ENCODE measurements at places on chromosomes 4 and X.

GRCh38 chr4:93187892-93188291 lies 640.7 kb upstream of the ATOH1 start:
- DNase-seq = no peak

GRCh38 chrX:130418066-130418465 lies 16.3 kb downstream of the RBMX2 start:
- no peak for DNase-seq

DNA sequence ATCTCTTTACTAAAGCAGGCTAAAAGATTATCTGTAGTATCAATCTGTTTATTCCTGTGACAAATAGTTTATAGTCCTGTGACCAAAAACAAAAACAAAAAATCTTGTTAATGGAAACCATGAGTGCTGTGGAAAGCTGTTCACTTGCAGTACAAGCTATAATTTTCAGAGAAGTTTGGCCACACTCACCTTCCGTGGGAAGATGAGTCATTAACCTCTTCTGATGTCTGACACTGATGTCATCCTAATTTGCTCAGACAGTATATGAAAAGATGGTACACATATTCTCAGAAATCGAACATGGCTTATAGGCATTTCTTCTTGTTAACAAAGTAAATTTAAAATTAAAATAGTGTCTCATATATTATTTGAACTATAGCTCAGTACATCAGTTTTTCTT lies 19.9 kb upstream of the ENPP6 start:
- no peak for DNase-seq

DNA sequence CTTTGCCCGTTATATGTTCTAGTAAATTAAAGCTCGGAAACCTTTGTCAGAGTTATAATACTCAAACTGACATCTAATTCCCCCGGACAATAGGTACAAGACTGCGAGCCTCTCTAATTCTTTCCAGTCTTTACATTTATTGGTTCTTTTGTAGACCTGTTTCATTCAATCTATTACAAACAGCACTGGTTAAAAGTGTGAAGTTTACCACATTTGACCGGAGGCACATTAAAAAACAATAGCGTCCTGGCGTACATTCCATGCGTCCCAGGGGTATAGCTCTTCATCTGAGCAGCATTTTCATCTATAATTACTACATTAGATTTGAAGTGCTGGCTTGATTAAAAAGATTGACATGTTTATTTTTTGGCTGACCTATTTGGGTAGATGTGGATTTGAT lies 49.9 kb upstream of the TENM3 start:
- no peak for DNase-seq

- no peak for DNase-seq
Measured at GRCh38 chr4:112897543-112897942, 151.9 kb upstream of the ANK2 start.

DNA sequence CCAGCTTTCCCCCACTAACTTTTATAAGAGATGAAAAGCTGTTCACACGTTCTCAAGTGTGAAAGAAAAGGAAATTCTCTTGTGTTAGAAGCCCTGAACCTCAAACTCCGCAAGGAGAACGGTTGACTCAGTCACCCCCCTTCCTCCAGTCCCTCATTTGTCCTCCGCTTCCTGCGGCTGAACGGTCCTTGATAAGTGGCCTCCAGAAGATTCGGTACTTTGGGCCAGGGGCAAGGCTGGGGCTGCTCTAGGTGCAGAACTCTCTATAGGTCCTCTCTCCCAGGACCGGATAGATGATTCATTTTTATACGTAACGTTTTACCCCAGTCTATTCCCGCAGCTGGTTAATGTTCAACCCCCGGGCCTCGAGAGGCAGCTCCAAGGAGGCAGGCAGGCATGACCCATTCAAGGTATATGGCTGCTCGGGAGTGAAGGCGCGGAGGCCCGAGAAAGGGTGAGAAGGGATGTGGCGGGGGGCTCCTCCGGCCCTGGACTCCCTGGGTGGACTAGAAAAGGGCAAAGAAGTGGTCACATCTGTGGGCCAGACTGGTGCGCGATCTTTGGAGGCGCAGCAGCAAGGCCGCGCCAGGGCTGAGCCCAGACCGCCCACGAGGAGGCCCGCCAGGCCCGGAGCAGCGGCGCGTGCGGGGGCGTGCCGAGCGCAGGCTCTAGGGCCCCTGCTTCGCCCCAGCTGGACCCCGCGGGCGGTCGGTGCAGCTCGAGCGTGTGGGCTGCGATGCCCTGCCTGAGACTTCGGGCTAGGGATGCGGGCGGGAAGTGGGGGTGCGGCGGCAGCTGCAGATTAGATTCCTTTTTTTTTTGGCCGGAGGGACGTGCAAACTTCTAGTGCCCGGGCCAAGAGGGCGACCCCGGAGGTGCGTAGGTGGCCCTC lies 11.7 kb downstream of the PITX2 start:
- no peak for DNase-seq

- DNase-seq = peak; percentile 80
Measured at GRCh38 chr4:148443512-148444295, 1.5 kb upstream of the NR3C2 start.

- no peak for DNase-seq
Measured at GRCh38 chr4:121898150-121898549, 27.9 kb upstream of the BBS7 start.

DNA sequence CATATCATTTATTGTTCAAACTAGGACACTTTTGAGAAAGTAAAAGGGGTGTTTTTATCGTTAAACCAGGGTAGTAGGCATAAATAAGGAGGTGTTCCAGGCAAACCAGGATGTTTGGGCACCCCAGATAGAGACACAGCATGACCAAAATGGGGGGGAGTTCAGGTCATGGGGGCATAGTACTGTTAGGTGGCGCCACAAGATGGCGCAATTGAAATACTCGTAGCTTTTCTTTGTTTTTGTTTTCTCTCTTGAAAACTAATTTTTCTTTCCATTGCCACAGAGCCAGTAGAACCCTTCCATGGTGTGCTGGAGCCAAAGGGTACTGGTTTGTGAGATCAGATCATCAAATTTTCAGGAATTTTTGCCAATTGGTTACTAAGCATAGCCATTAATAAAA lies 283.4 kb downstream of the BCOR start:
- no peak for DNase-seq

DNA sequence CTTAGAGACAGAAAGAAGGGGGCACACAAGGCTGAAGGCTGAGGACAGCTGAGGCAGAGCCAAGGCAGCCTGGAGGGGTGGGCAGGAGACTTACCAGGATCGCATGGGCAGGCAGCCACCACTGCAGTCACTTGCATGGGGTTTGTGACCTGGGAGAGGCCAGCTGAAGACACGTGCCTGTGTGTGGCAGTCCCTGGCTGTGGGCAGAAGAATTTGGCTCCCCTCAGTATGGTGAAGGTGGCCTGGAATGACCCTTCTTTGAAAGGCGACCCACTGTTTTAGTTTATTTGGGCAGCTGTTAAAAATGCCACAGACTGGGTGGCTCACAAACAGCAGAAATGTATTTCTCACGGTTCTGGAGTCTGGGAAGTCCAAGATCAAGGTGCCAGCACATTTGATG lies 22.1 kb upstream of the SLC34A2 start:
- no peak for DNase-seq

- no peak for DNase-seq
Measured at GRCh38 chrX:8627796-8628195, 104.1 kb downstream of the ANOS1 start.

DNA sequence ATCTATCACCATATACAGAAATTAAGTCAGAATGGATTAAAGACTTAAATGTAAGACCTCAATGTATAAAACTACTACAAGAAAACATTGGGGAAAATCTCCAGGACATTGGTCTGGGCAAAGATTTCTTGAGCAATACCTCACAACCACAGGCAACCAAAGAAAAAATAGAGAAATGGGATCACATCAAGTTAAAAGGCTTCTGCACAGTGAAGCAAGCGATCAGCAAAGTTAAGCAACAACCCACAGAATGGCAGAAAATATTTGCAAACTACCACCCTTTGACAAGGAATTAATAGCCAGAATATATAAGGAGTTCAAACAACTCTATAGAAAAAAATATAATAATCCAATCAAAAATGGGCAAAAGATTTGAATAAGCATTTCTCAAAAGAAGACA lies 236.9 kb upstream of the EMCN start:
- DNase-seq = no peak

- DNase-seq = no peak
Measured at GRCh38 chr4:119506806-119507205, 121.8 kb downstream of the PDE5A start.

GRCh38 chr4:84362896-84363655 lies 136.0 kb downstream of the NKX6-1 start:
- DNase-seq = no peak

- no peak for DNase-seq
Measured at GRCh38 chr4:81447566-81448229, 24.0 kb downstream of the RASGEF1B start.

- DNase-seq = no peak
Measured at GRCh38 chr4:13515268-13515667, 29.0 kb downstream of the NKX3-2 start.

DNA sequence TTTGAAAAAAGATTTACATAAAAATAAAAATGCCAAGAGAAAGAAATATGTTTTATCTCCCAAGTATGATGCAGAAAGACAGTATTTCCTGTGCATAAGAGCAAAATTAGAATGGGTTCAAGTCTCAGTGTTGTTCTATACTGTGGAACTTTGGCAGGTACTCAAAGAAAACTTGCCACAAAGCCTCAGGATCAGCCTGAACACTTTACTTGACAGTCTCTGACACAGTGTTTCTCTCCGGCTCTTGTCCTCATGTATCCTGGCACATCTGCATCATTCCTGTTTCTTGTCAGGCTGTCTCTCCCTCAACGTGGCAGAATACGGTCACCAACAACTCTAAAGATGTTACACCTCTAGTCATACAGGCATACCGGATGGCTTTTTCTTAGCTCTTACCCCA lies 273.7 kb downstream of the ARHGAP24 start:
- no peak for DNase-seq

DNA sequence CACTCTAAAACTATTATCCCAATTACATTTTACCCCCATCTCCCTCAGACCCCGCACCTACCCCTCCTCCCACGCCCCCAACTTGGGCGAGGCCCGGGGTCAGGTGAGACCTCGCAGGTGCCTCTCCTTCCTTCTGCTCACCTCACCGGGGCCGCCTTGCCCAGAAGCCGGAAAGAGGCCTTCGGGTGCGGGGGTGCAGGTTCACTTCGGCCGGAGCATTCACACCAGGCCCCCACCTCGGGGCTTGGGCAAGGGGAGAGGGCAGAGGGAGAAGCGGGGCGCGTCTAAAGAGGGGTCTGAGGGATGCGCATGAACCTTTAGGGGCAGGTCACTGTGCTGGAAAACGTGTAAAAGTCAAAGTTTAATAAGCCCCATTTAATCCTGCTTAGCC lies 427 bp downstream of the ZNF182 start:
- DNase-seq = no peak

DNA sequence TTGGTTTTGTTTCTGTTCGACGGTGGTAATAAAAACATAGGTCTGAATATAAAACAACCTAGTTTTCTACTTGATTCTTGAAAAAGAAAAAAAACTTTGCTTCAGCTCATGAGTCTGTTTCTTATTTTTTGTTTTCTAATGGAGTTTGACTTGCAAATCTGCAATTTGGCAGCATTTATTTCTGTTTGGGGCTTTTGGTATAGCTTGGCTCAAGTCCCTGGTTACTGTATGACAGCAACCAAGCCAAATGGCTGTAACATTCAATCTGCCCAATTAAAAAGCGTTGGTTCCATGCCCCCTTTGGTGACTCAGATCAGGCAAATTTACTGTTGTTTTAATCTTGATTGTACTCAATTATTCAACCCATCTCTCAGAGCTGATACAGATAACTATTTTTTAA lies 263.4 kb downstream of the GRIA3 start:
- DNase-seq = no peak

DNA sequence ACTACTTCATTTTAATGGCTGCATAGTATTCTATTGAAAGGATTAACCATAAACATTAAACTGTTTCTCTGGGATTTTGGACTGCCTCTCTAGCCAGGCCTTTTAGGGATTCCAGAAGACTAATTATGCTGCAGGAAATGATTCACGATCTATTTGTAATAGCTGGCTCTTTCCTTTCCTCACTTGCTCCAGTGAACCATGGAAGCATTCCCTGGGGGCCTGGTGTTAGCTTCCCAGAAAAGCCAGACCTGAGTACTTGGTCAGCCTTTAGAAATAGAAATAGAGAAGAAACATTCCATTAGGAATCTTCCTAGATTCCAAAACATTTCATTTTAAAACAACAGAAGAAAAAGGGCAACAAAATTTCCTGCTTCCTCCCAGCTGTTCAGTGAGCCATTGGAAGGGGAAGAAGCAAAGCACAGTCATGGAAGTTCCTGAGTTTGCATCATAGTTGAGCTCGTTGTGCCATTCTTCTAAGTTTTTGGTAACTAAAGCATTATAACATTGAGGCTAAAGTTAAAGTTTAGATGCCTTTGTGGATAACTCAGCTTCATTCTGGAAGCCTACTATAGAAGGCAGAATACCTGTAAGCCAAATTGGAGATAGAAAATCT lies 83.5 kb downstream of the NPNT start:
- no peak for DNase-seq

DNA sequence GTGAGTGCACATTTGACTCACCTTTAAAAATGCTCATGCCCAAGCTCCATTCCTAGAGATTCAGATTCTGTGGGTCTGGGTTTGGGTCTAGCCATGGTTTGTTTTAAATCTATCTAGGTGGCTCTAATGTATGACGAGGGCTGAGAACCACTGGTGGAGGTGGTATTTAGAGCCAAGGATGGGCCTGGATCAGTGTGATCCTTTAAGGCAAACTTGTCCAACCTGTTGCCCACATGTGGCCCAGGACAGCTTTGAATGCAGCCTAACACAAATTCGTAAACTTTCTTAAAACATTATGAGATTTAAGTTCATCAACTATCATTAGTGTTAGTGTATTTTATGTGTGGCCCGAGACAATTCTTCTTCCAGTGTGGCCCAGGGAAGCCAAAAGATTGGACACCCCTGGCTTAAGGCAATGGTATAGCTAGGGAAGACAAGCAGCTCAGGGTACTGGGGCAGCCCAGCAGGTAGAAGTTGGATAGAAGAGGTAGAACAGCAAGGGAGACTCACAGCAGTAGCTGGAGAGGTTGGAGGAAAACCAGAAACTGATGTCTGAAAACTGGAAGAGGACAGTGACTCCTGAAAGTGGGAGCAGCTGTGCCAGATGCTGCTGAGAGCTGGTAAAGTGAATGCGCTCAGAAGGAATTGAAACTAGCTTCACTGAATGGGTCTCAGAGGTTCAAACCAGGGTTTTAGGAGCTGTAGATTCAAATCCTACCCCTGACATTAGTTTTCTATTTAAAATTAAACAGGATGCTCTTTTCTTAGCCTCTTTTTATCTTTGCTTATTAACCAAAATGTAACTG lies 18.2 kb downstream of the ADD1 start:
- DNase-seq = no peak

GRCh38 chr4:2728806-2729532 lies 27.2 kb downstream of the TNIP2 start:
- DNase-seq = no peak
